ENCODE measurements at places on chromosomes 11 and 22.

- DNase-seq: peak; percentile 30
These were observed 22.3 kb downstream of the HPS4 start for GRCh38 chr22:26461188-26461810.

GRCh38 chr11:119195680-119196079 lies 10.4 kb downstream of the NHERF4 start:
- DNase-seq: no peak

- no peak for DNase-seq
These were observed 171.4 kb upstream of the FAT3 start for GRCh38 chr11:92053216-92053615.

- DNase-seq: no peak
These were observed 82.7 kb downstream of the CCDC83 start for GRCh38 chr11:85937835-85938234.

GRCh38 chr11:80598905-80599304 lies 1158.1 kb upstream of the TENM4 start:
- DNase-seq: no peak

DNA sequence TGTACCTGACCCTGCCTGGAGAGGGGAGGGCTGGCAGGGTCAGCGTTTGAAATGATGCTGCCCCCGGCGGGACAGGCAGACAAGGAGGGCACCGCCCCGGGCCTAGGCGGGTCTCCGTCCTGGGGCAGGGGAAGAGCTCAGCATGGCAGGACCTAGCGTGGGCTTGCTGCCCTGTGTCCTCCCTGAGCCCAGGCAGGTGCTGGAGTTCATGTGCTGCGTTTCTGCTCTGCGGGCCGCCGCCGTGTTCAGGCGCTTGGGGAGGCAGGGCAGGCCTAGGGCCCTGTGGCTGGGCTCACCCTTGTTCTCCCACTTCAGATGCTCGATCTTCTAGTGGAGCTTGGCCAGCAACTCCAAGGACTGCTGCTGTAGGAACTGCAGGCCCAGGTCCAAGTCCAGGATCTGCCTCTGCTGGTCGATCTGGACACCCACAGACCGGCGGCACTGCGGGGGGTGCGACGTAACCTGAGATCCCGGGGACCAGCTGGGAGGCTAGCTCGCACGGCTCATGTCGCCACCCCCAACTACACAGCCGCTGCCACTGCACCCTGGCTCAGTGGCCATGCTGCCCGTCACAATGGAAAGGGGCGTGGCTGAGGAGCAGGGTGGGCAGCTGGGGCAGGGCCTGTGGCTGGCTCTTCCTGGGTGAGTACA lies 84.4 kb downstream of the MED15 start:
- DNase-seq: no peak

DNA sequence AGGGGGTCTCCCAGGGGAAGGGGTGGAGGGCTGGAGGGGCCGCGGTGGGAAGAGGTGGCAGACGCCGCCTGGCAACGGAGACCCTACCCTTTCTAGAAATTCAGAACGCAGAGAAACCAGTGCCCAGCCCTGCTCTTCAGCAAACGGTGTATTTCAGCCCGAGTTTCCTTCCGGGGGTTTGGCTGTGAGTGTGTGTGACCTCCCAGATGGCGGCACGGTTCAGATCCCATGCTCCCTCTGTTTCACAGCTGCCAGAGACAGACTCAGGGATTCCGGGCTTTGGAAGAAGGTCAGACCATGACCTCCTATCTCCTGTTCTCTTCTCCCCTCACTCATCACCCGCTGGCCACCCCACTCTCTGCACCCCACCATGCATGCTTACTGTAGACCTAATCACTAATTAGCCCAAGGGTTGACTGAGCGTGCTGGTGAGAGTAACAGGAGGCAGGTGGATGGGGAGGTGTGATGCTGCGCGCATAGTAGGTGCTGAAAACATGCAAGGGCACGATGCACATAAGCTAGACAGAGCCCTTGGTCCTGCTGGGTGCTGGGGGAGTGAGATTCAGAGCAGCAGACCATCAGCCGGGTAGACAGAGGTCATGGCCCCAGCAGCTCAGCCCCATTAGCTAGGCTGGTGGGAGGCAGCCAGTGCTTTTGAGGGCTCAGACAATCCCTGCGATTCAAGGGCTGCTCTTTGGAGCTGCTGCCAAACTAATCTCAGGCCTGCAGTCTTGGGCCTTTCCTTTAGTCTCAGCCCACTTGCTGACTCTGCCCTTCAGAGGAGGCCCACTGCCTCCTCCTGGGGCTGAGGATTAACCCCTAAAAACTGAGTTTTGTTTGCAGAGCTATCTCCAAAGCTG lies 256.5 kb upstream of the CADM1 start:
- DNase-seq: no peak

GRCh38 chr11:128457874-128458273 lies 129.5 kb downstream of the ETS1 start:
- DNase-seq: no peak

DNA sequence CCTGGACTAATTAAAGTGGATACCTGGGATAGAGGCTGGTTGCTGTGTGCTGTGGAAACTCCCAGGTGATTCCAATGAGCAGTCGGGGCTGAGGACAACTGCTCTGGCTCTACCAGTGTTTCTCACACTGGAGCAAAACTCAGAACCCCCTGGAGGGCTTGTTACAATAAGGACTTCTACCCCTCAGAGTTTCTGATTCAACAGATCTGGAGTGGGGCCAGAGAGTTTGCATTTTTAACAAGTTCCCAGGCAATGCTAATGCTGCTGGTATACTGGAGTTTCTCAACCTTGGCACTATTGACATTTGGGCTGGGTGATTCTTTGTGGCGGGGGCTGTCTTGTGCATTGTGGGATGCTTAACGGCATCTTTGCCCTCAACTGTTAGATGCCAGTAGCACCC lies 353.7 kb downstream of the MIAT start:
- DNase-seq: no peak

- DNase-seq: no peak
These were observed 636.7 kb downstream of the TBC1D22A start for GRCh38 chr22:47398921-47399790.

- DNase-seq: no peak
These were observed 561 bp downstream of the PGM2L1 start for GRCh38 chr11:74397501-74398243.

GRCh38 chr11:79708319-79708932 lies 267.6 kb upstream of the TENM4 start:
- no peak for DNase-seq

GRCh38 chr22:22229683-22230420 lies 14.7 kb upstream of the VPREB1 start:
- no peak for DNase-seq

- no peak for DNase-seq
These were observed 48.9 kb upstream of the TBCEL start for GRCh38 chr11:120974965-120975364.

DNA sequence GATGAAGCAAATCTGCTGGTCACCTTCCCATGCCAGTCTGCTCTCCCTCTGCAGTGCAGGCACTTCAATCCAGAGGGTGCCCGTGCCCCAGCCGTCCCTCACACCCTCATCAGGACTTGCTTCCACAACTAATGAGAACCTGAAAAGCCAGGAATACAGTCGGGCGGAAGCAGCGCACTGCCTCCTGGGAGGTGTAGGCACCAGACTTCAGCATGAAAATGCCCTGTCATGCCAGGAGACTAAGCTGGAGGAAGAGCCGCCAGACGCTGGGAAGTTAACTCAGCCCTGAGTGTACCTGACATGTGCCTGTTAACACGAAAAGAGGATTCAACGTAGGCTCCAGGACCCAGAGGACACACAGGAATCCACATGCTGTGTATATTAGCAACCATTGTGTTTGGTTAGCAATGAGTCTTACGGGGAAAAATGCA lies 40.1 kb upstream of the FLI1 start:
- no peak for DNase-seq

- no peak for DNase-seq
These were observed 2.9 kb upstream of the MRGPRG start for GRCh38 chr11:3221408-3222002.

DNA sequence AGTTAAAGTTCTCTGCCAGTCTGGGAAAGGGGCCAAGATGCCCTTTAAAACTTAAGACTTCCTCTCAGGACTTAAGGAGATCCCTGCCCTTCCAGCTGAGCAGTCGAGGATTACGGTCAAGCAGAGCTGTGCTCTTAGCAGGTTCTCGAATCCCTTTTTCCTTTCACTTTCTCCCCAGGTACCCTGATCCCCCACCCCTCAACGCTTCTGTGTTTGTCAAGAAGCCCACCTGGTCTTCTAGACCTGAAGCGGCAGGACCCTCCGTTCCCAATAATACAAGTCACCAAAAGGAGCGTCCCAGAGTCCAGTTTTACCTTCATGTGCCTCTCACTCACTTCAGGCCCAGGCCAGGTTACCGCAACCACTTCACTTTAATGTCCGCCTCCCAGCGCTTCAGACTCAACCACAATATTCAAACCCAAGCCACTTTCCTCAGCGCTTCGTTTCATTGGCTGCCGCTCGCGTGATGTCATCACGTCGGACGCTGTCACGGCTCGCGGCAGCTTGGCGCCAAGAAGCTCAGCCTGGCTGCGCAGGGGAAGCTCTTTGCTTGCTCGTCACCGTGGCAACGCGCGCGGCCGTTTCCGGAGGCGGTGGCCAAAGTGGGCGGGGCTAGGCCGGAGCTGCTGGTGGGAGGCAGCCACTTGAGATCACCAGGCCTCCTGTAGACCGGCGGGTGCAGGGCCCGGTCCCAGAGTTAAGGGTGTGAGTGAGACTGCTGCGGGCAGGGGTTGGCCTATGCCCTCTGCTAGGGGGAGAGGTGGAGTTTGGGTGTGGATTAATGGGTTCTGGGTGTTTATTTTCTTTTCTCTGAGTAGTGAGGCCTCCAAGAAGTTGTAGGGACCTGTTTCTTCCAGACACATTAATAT lies at the start of the genes KIF18A and METTL15:
Gene KIF18A (minus strand): TSS at position 407 of the 869 bp plus-strand sequence. CDS start 10,209 bp downstream, outside the sequence.
Gene METTL15 (plus strand): TSS at position 639 of the 869 bp plus-strand sequence. CDS start 4,947 bp downstream, outside the sequence.
- peak; percentile 86 for DNase-seq

DNA sequence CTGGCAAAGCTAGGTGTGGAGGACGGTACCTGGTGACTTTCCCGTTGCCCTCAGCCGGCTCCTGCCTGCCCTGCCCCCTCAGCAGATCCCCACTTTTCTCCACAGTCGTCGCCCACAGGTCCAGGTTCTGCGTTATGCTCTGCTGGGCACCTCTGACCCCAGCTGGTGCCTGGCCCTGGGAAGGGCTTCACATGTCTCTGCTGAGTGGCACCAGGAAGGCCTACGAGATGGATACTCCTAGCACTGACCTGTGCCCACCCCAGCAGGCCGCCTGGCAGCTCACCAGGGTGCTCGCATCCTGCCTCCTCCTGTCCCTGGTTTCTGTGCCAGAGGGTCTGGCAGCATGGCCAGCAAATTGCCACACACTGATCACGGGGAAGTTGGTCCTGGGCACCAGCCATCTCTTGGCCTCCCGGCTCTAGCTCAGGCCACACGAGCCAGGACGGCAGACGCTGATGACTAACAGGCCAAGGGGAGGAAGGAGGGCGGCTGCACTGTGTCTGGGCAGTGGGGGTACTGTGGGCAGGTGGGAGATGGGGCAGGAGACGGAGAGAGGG lies 13.8 kb downstream of the CARS1 start:
- DNase-seq: no peak

DNA sequence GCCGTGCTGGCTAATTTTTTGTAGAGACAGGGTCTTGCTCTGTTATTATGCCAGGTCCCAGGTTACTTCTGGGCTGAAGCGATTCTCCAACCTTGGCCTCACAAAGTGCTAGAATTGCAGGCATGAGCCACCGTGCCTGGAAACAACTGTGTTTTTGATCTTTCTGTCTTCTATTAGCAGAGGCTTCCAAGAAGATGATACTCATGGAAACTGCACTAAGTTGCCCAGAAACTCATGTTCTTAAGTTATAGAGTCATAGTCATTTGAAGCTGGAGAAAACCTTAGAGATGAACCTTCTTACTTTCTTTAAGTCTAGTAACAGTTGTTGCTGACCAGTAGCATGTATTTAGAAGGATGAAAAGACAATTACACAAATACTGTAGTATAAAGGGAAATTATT lies 37.1 kb upstream of the HSPA8 start:
- DNase-seq: no peak

DNA sequence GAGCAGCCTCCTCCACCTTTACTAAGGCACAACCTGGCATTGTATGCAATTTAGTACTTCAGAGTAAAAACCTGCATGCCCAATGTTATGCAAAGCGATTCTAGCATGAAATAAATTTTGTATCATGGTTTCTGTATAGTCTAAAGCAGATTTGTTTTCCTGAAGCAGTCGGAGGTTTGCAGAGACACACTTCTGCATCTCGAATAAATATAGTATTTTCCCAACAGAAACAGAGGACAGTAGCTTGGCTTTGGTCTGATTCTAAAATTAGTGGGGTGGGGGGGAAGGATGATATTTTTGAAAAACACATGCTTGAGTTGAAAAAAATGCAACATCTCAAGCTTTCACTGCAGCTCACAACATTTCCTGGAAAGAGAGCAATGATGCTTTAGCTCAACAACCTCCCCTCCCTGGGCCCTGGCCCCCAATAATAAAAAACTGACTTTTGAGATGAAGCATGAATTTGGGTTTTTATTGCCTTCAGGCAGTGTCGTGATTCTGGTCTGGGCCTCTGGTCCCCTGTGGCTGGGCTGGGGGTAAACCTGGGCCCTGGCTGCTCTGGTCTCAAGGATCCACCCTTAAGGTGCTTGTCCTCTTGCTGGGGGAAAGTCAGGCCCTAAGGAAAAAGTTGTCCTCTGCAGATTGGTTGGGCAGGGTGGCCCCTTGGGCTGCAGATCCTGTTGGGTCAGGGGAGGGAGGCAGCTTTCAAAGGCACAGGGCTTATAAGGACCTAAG lies 48.2 kb downstream of the KCNC1 start:
- DNase-seq: no peak

GRCh38 chr22:33823552-33823951 lies 96.7 kb downstream of the LARGE1 start:
- no peak for DNase-seq

DNA sequence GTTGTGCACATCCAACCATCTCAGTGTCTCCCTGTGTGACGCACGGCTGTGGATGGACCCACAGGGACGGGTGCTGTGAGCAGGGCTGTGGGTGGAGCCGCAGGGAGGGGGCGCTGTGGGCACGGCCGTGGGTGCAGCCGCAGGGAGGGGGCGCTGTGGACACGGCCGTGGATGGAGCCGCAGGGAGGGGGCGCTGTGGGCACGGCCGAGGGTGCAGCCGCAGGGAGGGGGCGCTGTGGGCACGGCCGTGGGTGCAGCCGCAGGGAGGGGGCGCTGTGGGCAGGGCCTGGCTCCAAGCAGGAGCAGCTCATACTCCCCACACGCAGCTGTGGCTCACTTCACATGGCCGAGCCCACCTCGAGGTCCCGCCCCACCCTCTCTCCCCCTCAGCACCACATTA lies 6.0 kb upstream of the MAPK11 start:
- no peak for DNase-seq

- no peak for DNase-seq
These were observed 21.2 kb downstream of the BLID start for GRCh38 chr11:122094836-122095235.

- DNase-seq: no peak
These were observed 21.1 kb downstream of the FXYD6 start for GRCh38 chr11:117855186-117855845.

DNA sequence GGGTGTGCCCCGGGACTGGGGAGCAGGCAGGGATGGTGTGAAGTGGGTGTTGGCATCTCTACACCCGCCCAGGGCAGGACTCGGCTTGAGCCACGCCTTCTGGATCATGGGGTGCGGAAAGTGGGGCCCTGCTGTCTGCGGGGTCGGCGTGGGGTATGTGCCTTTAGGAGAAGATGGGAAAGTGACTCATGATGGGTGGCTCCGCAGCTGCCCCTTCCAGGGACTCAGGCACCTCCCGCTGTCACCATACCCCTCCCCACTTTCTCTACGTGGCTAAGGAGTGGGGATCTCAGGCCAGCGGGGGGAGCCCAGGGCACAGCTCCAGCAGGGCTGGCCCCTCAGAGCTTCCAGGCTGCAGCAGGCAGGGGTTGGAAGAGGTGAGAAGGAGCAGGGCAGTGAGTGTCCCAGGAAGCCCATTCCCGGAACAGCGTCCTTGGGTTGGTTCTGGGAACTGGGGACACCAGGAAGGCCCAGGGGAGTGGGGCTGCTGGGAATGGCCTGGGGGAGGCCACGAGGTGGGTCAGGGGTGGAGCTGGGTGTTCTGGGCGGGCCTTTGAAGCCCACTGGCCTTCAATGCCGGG lies 102.9 kb upstream of the FGF3 start:
- DNase-seq: no peak
